ENCODE measurements at places on chromosomes 6 and 20. TPM values are rescaled to one million over a fixed set of nuclear protein-coding genes. Genes with fewer than 3 reads are reported as not detected.

The SMLR1 gene
- not detected for total RNA-seq

The RAB44 gene
- not detected for total RNA-seq

The RBL1 gene
- total RNA-seq = 39.6 TPM

The CLVS2 gene
- total RNA-seq = not detected

The WFDC5 gene
- not detected for total RNA-seq

The WDR27 gene
- 73.0 TPM for total RNA-seq

- DNase-seq = no peak
- H3K4me3 ChIP-seq = no peak overlapping the region
- H3K4me1 ChIP-seq = no peaks in the 10 kb centered on the region
Observed at GRCh38 chr6:134223796-134224420, 94.0 kb downstream of the SGK1 start.

DNA sequence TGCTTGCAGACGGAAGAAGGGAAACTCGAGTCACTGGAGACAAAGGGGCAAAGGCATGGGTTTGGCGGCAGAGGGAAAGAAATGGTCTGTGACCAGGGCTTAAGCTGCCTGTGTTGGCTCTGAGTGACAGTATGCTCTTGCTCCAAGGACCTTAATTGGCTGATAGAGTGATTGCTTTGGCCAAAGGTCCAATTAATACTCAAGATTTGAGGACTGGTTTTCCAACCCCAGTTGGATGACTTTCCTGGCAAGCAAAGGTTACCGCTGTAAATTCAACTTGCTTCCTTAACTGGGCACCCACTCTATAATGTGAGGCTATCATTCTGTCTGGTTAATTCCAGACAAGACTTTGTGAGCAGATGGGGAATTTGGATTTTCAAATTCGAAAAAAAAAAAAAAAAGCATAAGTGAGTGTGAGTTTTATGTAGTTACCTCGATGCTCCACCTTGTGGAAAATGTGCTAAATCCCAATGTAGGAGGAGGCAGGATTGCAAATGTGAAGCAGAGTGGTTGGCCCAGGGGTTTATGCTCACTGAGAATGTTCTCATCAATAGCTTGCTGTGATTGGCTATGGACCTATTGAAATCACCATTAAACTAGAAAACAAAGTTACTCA is 150.7 kb upstream of the GMDS start:
- H3K27ac ChIP-seq = no peak overlapping the region
- no peaks in the 10 kb centered on the region for H3K36me3 ChIP-seq
- H3K4me3 ChIP-seq = no peak overlapping the region
- DNase-seq = no peak
- no peaks in the 10 kb centered on the region for H3K4me1 ChIP-seq
- H3K27me3 ChIP-seq = no peaks in the 10 kb centered on the region

GRCh38 chr6:9527679-9528286 is 887.1 kb downstream of the TFAP2A start:
- no peak overlapping the region for H3K27ac ChIP-seq
- H3K4me3 ChIP-seq = no peak overlapping the region
- no peaks in the 10 kb centered on the region for H3K27me3 ChIP-seq
- H3K4me1 ChIP-seq = no peaks in the 10 kb centered on the region
- H3K36me3 ChIP-seq = no peaks in the 10 kb centered on the region

DNA sequence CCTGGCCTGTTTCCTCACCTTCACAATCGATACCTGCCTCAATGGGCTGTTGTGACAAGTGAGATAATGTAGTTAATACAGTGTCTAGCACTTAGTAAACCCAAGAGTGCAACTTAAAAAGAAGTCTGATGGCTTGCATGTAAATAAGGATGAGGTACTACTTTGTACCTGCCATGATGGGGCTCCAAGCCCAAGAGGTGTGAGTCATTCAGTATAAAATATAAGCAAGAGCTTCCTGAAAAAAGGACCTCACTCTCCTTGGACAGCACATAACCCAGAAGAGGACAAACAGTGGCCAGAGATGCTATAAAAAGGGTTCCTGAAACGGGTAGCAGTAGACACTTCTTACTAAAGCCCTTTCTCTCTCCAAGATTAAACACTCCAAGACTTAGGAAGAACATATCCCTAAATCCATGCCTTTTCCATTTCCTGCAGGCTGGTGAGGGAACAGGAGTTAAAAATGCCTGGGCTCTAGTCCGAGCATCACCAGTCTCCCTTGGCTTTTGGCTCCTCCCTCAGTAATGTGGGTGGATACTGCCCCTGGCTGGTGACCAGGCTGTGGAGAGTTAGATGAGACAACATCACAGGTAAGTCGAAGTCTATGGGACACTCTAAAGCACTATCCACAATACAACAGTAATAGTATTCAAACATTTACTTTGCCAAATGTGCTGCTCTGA is 4.3 kb downstream of the UBE2V1 start:
- H3K4me1 ChIP-seq = peaks cover 80% of the 10 kb centered on the region
- H3K36me3 ChIP-seq = no peaks in the 10 kb centered on the region
- H3K27me3 ChIP-seq = no peaks in the 10 kb centered on the region
- H3K4me3 ChIP-seq = no peak overlapping the region

DNA sequence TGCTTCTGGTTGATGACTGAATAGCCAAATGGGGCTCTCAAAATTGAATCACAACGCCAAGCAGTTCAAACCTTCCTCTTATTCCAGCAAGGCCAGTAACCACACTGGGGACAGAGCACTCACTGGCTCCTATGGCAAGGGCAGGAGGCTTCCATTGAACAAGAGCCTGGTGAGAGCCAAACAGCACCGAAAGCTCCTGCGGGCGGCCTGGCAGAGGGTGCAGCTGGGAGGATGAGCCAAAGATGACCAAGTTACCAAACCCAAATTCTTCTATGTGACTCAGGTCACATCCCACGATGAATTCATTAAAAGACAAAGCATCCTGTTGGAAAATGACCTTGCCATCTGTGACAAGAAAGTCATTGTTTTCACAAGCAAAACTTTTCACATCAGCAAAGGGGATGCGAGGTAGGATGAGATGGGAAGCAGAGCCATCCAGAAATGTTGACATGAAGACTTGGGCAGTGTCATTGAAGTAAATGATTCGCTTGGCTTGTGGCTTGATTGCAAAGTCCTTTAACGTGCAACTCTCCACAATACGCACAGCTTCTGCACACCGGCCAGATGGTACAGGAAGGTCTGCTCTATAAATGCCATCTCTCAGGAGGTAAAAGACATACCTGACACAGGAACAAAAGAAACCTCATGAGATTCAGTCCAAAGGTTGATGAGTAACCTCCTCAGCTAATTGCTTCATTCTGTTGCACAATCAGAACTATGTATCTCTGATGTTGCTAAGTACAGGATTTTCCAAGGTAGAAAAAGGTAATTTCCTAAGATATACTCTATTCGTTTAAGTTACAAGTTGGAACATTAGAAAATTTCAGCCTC is 36.3 kb downstream of the ROS1 start:
- no peak for DNase-seq
- no peak overlapping the region for H3K27ac ChIP-seq
- no peaks in the 10 kb centered on the region for H3K4me1 ChIP-seq
- no peaks in the 10 kb centered on the region for H3K27me3 ChIP-seq

DNA sequence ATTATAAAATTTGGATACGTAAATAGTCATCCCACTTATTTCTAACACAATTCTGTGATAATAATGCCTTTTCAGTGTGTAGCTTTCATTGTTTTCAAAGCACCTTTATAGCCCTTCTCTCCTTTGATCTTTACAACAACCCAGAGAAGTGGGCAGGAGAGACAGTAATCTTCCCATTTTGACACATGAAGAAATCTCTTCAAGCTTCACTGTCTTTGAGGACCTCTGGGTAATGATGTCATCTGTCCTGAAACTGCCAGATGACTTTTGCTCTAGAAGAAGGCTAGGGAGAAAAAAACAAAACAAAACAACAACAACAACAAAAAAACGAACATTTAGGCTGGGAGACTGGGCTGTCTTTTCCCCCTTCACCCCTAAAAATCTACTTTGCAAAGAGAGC is 203.0 kb downstream of the KCNQ5 start:
- no peaks in the 10 kb centered on the region for H3K36me3 ChIP-seq
- H3K4me3 ChIP-seq = no peak overlapping the region
- no peaks in the 10 kb centered on the region for H3K27me3 ChIP-seq
- H3K27ac ChIP-seq = no peak overlapping the region
- H3K4me1 ChIP-seq = no peaks in the 10 kb centered on the region
- DNase-seq = no peak

- no peak overlapping the region for H3K4me3 ChIP-seq
- DNase-seq = peak; percentile 23
- H3K27me3 ChIP-seq = no peaks in the 10 kb centered on the region
- peaks cover 21% of the 10 kb centered on the region for H3K4me1 ChIP-seq
Observed at GRCh38 chr6:43009124-43009523, 4.6 kb downstream of the MEA1 start.

- H3K27me3 ChIP-seq = no peaks in the 10 kb centered on the region
- H3K4me3 ChIP-seq = no peak overlapping the region
- H3K36me3 ChIP-seq = peaks cover 5% of the 10 kb centered on the region
- no peak overlapping the region for H3K27ac ChIP-seq
- peaks cover 4% of the 10 kb centered on the region for H3K4me1 ChIP-seq
Observed at GRCh38 chr20:32297439-32297838, 20.0 kb downstream of the KIF3B start.

DNA sequence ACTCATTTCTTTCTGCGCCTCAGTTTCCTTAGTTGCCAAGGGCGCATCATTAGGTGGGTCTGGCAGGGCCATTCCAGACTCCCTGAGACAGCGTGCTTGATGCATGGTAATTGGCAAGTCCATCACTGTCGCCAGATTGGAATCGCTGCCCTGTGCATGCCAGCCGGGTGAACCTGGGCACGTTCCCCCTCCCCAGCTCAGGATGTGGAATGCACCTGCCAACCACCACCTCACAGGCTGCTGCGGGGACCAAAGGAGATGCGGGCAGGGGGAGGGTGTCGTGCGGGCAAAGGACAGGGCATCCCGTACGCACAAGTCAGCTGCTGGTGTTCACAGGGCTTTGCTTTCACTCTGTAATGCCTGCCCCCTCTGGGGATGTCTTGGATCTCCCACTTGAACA is 36.4 kb upstream of the PMEPA1 start:
- no peak for DNase-seq
- H3K4me1 ChIP-seq = peaks cover 13% of the 10 kb centered on the region
- no peaks in the 10 kb centered on the region for H3K36me3 ChIP-seq

DNA sequence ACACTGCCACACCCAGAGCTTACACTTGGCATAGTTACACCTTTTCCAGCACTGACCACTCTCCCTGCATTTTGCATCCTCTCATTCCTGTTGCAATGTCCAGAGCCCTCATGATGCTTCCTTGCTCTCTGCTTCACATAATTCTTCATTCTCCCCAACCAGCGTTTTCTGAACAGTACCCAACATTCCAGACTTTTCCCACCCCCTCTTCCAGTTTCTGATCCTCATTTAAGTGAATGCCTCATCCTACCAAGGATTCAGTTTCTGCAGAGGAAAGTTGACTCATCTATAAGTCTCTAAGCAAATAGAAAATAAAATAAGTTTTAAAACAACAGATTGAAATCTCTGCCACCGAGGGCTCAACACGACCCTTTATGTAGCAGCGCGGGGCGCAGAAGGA is 321.3 kb upstream of the TCF21 start:
- DNase-seq = no peak
- peaks cover 3% of the 10 kb centered on the region for H3K27me3 ChIP-seq
- no peaks in the 10 kb centered on the region for H3K36me3 ChIP-seq
- no peak overlapping the region for H3K4me3 ChIP-seq

- no peaks in the 10 kb centered on the region for H3K36me3 ChIP-seq
- no peak for DNase-seq
- no peaks in the 10 kb centered on the region for H3K4me1 ChIP-seq
- H3K27ac ChIP-seq = no peak overlapping the region
Observed at GRCh38 chr6:37600312-37600916, 97.3 kb downstream of the MDGA1 start.

DNA sequence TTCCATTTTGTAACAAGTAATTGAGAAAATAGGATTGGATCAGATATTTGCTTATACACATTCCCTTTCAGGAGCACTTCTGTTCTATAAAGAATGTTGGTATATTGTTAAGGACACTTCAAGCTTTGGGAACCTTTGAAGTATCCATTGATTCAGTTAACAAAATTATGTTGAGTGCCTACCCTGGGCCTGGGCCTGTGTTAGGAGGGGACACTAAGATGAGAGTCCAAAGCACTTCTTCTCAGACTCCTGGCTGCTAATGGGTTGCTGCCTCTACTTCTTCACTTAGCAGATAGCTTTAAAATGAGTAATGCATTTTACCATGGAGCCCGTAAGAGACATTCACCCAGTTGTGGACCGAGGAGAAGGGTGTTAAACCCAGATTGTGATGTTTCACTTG is 40.3 kb downstream of the PTPN1 start:
- H3K36me3 ChIP-seq = peaks cover 8% of the 10 kb centered on the region
- no peak overlapping the region for H3K4me3 ChIP-seq
- H3K4me1 ChIP-seq = peaks cover 83% of the 10 kb centered on the region
- no peak for DNase-seq
- H3K27ac ChIP-seq = no peak overlapping the region

- H3K4me1 ChIP-seq = no peaks in the 10 kb centered on the region
- H3K27ac ChIP-seq = no peak overlapping the region
- DNase-seq = peak; percentile 32
- no peak overlapping the region for H3K4me3 ChIP-seq
Observed at GRCh38 chr6:71012866-71013469, 56.1 kb upstream of the B3GAT2 start.

GRCh38 chr6:44104481-44105021 is 22.7 kb downstream of the MRPL14 start:
- H3K27ac ChIP-seq = no peak overlapping the region
- peaks cover 7% of the 10 kb centered on the region for H3K36me3 ChIP-seq
- no peak overlapping the region for H3K4me3 ChIP-seq
- H3K4me1 ChIP-seq = no peaks in the 10 kb centered on the region

GRCh38 chr20:881051-881782 is 34.9 kb downstream of the ANGPT4 start:
- no peaks in the 10 kb centered on the region for H3K27me3 ChIP-seq
- DNase-seq = no peak
- no peak overlapping the region for H3K27ac ChIP-seq
- H3K4me3 ChIP-seq = no peak overlapping the region
- H3K36me3 ChIP-seq = no peaks in the 10 kb centered on the region

GRCh38 chr6:25981568-25982263 is 19.1 kb downstream of the TRIM38 start:
- H3K27ac ChIP-seq = no peak overlapping the region
- DNase-seq = no peak

DNA sequence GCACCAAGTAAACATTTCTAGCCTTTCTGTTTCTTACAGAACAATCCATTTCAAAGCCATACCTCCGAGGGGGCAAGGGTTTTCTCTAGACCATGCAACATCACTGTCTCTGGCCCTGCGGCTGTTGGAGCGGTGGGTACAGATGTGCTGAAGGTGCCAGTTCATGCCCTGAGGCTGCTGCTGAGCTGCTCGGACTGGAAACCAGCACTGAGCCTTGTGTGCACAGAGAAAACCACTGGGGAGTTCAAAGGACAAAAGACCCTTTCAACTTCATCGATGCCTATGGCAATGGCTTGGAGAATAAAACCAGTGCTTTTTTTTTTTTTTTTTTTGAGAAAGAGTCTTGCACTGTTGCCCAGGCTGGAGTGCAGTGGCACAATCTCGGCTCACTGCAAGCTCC is 93.3 kb upstream of the IYD start:
- no peak for DNase-seq
- H3K27me3 ChIP-seq = no peaks in the 10 kb centered on the region
- no peaks in the 10 kb centered on the region for H3K4me1 ChIP-seq
- H3K27ac ChIP-seq = no peak overlapping the region
- H3K36me3 ChIP-seq = no peaks in the 10 kb centered on the region
